ENCODE measurements at places on chromosomes 1 and 21.

- DNase-seq, result no peak
Observed at GRCh38 chr1:157356601-157357000, 195.7 kb downstream of the FCRL5 start.

DNA sequence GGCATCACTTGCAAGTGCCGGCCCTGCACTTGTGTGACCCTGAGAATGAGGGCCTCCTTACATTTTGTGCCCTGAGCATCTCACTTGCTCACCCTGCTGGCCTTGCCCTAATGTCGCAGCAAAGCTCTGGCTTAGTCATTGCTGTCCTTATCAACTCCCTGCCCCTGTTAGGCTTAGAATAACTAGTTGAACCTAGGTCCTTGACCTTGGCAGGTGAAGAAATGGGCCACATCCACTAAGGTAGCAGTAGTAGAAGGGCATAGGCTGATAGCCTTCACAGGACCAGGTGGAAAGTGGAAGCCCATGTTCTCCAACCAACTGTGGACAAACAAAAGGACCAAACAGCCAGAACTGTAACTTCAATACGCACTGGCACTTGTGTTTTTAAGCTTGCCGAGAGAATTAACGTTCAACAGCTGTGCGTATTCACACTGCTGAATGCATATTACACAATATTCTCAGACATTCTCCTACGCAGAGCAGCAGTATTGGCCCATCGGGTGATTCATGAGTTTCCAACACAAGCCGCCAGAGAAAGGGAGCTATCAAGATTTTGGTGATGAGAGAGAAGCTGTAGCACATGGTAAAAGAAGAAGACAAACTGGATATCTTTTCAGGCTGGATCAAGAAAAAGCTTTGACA lies 27.7 kb upstream of the PTGFRN start:
- DNase-seq, result no peak

DNA sequence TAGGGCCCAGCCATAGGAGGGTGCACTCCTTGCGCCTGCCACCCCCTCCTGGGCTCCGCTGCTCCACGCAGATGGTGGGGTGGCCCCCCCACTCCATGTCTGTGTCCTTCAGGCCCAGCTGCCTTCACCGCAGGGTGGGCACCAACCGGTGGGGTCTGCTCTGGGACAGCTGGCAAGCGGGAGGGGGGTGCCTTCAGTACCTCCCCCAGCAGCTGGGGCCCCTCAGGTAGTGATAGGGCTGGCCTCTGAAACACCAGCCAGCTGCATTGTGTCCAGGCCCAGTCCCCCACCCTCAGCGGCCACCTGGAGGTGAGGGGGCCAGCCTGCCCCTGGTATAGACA lies 360 bp downstream of the GJC2 start:
- no peak for DNase-seq

DNA sequence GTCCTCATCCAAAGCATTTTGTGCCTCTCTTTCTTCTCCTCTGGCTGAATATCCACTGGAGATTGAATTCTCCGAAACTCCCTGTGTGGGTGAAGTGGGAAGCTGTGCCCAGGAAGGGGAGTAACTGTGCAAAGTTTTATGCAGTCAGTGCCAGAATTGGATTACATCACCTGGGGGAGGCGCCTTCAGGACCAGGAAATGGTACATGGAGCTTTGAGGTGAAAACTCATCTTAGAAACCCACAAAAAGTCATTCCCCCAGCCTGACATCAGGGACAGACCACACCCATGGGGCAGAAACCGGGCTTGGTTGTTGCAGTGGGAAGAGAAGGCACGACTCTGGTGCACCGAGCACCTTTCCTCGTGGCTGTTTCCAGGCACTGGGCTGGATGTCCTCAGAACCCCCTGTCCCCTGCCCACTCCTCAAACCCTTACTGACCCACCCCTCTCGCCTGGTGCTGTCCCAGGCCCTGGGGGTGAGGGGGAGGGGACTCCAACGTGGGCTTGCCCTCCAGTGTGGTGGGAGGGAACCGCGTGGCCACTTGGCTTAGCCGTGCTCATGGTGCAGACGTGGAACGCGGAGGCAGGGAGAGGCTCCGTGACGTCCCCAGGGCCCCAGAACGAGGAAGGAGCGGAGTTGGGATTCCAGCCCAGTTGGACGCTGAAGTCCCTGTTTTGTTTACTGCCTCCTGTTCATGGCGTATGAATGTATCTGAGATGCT lies 15.7 kb downstream of the TFF3 start:
- no peak for DNase-seq

GRCh38 chr1:193234530-193234929 lies 48.1 kb upstream of the B3GALT2 start:
- no peak for DNase-seq

- DNase-seq, result no peak
Observed at GRCh38 chr1:41629571-41629970, 145.1 kb upstream of the EDN2 start.

DNA sequence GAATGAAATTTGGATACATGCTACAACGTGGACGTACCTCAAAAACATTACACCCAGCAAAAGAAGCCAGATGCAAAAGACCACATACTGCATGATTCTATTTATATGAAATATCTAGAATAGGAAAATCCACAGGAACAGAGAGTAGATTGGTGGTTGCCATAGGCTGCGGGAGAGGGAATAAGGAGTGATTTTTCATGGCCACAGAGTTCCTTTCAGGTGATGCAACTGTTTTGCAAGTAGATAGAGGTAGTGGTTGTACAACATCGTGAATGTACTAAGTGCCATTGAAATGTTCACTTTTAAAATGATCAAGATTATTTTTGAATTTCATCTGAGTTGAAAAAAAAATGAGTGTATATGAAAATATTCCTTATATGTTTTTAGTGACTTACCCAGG lies 115.3 kb upstream of the RUNX1 start:
- DNase-seq, result no peak

DNA sequence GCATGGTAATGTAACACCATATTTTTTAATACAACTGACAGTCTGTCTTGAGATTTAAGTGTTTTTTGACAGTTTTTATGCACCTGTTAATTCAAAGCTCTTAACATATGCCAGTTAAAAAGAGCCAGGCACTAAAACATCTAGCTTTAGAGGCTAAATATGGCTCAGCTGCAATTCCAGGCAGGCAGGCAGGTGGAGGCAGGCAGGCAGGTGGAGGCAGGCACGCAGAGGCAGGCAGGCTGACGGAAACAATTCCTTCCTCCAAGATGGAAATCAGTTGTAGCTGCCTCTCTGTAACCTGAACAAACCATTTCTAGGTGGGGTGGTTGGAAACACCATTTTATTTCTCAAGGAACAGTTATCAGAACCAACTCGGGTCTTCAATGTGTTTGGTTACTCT lies 51.2 kb downstream of the GORAB start:
- DNase-seq, result no peak

- DNase-seq, result no peak
Observed at GRCh38 chr1:97778718-97779117, 142.1 kb downstream of the DPYD start.

DNA sequence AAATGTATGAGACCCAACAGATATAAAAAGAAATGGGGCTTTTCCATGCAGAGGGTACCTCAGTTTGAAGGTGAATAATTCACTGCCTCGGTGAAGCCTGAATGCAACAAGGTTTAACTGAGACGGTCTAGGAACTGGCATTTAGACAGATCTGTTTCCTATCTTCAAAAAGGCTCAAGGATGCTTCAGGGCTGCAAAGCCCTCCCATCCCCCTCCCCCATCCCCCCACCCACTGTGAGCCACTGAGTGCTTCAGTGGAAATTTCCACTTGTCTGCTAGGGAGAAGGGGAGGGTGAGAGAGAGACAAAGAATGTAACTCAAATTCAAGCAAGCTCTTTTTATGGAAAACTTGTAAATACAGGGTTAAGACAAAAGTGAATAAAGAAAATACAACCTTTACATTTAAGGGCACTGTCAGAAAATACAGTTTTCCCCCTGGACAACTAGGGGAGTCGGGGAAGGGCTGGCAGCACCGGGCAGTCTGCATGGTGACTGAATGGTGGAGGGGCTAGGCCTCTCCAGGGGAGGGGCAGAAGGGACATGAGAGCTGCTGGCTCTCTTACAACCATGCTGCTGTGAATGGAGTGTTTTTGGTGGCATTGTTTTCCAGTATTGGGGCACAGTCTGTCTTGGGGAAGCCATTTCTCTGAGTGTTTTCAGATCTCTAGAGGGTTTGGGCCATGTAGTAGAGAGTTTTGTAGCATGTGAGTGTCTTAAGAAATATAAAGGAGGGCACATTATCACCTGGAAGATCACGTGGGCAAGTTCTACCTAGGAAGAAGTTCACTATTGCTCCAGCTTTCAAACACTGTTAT lies 56.7 kb downstream of the MRPS6 start:
- DNase-seq, result no peak

DNA sequence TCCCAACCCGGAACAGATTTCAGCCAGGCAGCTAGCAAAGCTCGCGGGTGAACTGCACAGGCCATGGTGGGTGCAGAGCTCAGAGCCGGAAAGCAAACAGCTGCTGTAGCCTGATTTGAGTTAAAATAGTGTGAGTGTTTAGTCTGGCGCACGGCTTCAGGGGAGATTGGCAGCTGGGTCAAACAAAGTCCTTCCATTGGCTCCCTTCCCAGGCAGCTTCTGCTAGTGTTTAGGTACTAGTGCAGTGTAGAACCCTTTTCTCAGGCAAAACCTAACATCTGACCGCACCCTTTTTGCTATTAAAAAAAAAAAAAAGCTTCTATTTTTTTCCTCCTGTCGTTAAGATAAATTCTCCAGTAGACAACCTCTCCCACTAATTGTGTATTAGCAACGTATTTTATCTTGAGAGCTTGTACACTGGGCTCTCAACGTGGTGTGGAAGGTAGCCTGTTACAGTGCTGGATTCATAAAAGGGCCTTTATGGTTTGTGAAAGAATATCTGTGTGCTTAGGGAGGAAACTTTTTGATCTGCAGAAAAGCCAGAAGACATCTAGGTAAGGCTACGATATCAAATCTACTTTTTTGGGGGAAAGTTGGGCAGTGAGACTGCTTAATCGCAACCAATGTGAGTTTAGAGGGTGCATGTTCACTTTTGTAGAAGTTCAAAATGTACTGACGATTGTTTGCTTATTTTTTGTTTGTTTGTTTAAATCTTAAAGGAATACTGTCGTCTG lies 689.6 kb downstream of the USP25 start:
- no peak for DNase-seq

DNA sequence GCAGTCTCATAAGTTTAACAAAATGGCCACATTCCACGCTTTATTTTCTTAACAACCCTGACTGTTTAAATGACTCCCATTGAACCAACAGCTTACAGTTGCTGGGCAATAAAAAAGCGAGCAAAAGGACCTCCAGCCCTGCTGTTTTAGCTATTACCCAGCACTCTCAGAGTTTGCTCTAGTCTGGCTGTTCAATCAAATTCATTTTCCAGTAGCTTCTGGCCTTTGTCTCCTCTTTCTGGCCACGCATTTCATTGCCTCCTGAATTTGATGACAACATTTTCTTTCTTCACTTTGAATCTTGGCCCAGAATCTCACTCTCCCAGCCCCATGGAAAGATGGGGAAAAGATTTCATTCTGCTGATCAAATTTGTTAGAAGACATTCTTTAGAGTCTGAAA lies 44.1 kb upstream of the DOCK7 start:
- DNase-seq, result no peak

DNA sequence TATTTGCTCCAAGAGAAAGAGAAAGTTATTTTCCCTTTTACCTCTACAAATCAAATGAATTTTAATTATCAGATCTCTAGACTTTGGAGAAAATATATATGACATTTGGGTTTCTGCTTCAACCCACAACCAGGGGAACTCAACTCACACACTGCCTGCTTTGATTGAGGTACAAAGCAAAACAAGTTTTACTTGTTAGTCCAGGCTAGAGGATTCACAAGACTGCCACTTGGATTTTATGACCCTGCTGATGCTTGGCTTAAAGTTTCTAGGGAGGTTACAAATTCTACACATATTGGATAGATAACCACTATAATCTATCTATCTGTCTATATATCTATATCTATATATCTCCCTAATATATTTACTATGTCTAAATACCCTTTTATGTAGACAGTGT lies 467.3 kb upstream of the RGS18 start:
- no peak for DNase-seq

GRCh38 chr1:236120721-236121153 lies 21.6 kb upstream of the GPR137B start:
- no peak for DNase-seq

DNA sequence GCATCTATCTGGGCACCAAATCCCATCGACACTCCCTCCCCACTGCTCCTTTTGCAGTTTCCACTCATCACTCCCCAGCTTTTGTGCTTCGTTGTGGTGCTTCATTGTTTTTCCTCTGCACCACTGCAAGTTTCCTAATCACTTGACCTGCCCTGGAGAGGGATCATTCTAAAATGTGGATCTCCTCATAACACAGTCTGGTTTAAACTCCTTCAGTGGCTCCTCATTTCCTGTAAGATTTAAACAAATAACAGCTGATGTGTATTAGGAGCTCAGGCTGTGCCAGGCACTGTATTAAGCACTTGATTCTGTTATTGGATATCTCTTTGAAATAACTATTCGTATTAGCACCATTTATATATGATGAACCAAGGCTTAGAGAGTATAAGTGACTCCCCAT lies 51.3 kb downstream of the MAP10 start:
- no peak for DNase-seq

DNA sequence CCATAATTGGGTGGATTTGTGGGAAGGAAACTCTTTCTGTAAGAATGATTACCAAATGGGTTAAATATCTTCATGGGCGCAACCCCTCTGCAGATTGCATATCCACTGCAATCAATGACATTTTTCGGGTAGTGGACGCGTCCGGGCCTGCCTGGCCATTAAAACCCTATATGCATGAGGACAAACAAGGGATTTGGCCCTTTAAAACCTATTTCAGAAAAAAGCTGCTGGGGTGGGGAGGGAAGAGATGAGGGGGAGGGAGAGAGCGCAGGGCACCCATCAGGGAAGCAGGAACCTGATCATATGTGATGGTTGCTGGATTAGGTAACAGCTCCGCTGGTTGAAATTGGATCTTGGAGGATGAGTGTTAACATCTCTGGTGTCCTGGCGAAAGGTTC lies 228.8 kb downstream of the PBX1 start:
- DNase-seq, result no peak

DNA sequence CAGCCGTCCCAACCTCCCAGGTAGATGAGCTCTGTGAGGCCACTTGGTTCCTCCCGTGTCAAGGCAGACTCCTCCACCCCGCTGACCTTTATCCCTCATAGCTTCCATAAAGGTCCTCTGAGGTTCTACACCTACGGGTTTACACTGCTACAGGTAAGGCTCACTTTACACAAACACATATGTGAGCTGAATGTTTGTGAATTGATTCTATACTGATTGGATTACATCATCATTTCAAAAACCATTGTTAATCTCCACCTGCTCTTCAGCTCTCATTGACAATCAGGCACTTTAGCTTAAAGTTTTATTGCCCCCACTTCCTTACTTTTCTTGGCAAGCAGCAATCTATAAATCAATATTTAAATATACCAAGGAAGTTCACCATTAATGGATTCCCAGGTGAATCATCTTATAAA lies 12.8 kb upstream of the RGS16 start:
- no peak for DNase-seq

- DNase-seq, result peak; percentile 64
Observed at GRCh38 chr1:32539584-32540571, 651 bp downstream of the ZBTB8A start.

Measured in Peyer's patch (tissue), 4 donors.